ENCODE measurements at places on chromosomes 6 and 20.

DNA sequence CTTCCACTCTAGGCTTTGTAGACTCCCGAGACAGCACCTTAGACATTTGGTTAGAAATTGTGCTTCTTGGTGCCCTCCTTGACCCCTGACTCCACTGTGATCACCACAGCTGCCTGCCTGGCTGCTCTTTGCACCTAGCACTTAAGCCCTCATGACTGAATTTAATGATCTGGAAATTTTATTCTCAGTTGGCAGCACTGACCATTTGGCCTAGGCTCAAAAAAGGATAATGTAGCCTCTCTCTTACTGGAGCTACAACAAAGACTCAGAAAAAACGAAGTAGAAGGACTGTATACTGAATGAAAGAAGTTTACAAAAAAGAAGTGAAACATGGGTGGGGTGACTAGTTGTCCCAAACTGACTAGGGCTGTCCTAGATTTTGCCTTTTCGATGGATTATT lies 11.3 kb upstream of the ABRACL start:
- no peak for DNase-seq

DNA sequence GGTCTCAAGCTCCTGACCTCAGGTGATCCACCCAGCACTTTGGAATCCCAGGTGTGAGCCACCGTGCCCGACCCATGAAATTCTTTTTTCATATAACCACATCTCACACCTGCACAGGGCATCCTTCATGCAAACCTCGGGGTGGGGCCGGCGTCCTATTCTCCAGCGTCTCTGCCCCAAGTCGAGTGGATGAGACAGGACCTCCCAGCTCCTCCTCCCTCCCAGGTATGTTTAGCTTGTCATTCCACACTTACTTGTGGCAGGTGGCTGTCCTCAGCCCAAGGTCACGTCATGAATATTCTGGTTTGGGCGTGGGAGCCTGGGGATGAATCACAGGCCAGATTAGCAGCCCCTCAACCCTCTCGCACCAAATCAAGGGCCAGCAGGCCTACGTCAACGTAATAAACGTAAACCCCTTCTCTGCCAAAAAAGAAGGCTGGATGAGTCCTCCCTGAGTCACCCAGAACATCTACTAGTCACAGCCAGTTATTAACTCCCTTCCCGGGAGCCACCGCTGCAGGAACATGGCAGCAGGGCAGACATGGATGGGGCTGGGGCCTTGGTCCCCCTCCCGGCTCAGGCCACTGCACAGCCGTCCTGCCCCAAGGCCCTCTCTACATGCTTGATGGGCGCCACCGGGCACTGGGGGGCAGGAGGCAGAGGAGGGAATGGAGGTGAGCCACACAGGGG lies 91.7 kb downstream of the YTHDF1 start:
- no peak for DNase-seq

GRCh38 chr20:25247000-25247517 lies 826 bp upstream of the PYGB start:
- peak; percentile 50 for DNase-seq

DNA sequence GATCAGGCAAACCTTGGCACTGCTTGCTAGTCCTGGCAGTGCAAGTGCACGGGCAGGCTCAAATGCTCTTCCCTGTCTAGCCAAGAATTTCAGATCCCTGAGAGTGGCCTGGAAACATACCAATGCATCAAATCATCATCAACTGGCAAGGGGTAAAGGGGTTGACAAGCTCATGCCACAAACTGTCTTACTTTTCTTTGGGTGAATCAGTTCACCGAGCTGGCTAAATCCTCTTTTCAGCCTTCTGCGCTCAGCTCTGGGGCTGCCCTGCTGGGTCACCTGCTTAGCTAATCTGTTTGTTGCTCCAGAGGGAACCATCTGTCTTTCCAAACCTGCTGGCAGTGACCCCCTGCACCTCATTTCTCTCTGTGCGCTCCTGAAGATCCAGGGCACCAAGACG lies 59.5 kb downstream of the LYRM4 start:
- DNase-seq = no peak

DNA sequence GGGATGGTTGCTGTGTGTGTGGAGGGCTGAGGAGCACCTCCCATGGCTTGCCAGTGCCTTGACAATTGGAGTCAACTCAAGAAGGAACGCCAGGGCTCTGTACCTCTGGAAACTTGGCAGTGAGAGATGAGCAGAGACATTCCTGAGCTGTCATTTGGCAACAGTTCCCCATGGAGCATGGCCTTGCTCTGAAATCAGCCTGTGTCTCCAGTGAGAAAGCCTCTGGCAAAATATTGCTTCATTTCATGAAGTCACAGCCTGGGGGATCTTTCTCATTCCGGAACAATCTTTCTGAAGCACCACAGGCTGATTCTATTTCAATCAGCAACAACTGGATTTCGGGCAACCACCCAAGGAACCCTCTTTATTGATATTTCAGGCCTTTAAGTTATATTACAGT lies 52.2 kb upstream of the FNDC1 start:
- DNase-seq = no peak

DNA sequence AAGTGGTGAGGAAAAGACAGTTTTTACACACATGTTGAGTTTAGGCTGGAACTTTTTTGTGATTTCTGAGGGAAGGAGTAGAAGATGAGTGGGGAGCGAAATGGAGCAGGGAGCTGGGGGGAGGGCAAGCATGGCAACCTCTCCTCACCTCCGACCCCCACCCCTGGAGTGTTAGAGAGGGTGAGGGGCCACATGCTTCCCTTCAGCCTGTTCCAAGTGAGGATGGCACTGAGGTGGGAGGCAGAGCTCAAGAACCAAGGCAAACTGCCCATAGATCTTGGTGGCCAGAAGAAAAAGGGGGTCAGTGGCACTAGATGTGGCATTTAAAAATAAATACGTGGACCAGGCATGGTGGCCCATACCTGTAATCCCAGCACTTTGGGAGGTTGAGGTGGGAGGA lies 4.8 kb downstream of the TTBK1 start:
- no peak for DNase-seq

GRCh38 chr6:145632971-145633370 lies 102.3 kb downstream of the EPM2A start:
- DNase-seq = no peak

GRCh38 chr6:41405941-41406727 lies 70.7 kb downstream of the NCR2 start:
- DNase-seq = no peak

DNA sequence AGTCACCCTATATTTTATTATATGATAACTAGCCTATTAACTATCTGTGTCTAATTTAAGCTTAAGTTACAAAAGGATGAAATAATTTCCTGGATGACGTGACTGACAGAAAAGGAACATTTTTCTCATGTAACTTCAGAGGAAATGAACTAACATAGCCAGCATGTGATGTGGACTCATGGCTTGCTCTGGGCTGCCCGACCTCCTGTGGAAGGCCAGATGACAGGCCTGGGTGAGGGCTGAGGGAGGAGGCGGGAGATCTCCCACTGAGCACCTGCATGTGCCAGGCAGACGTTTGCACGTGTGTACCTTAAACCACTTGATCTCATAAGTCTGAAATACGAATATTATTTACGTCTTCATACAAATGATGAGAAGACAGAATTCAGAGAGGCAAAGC lies 321.1 kb downstream of the SYNE1 start:
- DNase-seq = peak; percentile 86

DNA sequence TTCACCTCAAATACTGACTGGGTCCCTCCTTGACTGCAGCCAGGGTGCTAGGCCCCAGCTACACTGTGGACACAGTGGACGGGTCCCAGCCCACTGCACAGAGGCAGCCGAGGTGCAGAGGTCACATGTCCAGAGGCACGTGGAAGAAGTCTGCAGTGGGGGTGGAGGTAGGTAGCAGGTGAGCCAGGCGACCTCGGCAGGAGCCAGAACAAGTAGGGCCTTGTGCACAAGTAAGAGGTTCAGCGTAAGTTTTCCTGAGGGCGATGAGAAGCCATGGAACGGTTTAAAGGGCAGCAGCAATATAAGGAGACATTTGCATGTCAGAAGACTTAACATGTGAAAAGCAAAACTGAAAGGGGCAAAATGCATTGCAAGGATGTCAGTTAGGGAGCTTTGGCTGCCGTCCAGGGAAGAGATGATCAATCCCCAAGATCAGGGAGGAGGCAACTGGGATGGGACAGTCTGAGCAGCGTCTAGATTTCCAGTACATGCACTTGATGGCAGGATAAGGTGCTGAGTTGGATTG lies 49.7 kb upstream of the SNX9 start:
- no peak for DNase-seq

GRCh38 chr20:25856256-25856884 lies 159.7 kb upstream of the ZNF337 start:
- DNase-seq = no peak
